Naive thymus-derived CD8-positive, alpha-beta T cell (primary cell): ENCODE measurements at places on chromosomes 2 and 18. TPM values are rescaled to one million over a fixed set of nuclear protein-coding genes. Genes with fewer than 3 reads are reported as not detected.
A peak's percentile ranks its signal among the peaks of the same experiment; 100 is the strongest.

- H3K36me3 ChIP-seq = no peaks in the 10 kb centered on the region
- no peaks in the 10 kb centered on the region for H3K4me1 ChIP-seq
- no peak overlapping the region for H3K27ac ChIP-seq
- H3K4me3 ChIP-seq = no peak overlapping the region
These were observed 75.4 kb downstream of the RAPGEF4 start for GRCh38 chr2:172811027-172811426.

DNA sequence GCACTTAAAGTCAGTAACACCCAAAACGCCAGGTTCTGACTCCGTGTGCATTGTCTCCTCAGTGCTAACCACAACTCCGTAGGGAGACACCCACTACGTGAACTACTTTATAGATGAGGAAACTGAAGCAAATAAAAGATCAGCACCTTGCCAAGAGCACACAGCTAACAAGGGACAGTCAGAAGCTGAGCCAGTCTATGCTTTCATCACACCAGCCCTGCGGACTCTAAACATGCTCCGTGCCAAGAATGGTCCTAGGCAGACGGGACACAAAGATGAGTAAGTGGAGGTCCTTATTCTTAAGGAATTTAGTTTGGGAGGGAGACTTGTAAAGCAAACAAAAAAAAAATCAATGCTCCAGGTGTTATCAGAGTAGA, 9.6 kb downstream of the MBOAT2 start:
- DNase-seq = no peak
- H3K36me3 ChIP-seq = no peaks in the 10 kb centered on the region
- H3K27me3 ChIP-seq = peaks cover 5% of the 10 kb centered on the region
- H3K4me3 ChIP-seq = no peak overlapping the region

DNA sequence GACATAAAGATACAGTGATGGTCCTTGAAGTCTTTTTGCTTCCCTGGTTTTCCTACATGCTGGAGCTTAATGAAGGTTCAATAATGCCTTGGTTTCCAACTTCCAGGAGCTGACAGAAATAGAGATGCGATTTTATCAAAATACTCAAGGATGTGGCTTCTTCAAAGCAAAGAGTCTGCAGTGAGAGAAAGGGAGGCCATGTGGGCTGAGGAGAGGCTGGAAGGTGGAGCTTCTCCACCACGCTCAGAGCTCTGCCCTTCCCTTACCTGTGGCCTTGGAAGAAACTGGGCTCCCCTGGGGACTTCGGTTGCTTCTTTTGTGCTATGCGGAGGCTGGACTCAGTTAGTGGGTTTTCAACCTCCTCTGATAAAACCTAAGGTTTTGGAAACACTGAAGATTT, 175.0 kb upstream of the APCDD1 start:
- DNase-seq = no peak
- H3K4me1 ChIP-seq = no peaks in the 10 kb centered on the region
- H3K4me3 ChIP-seq = no peak overlapping the region
- no peaks in the 10 kb centered on the region for H3K36me3 ChIP-seq

DNA sequence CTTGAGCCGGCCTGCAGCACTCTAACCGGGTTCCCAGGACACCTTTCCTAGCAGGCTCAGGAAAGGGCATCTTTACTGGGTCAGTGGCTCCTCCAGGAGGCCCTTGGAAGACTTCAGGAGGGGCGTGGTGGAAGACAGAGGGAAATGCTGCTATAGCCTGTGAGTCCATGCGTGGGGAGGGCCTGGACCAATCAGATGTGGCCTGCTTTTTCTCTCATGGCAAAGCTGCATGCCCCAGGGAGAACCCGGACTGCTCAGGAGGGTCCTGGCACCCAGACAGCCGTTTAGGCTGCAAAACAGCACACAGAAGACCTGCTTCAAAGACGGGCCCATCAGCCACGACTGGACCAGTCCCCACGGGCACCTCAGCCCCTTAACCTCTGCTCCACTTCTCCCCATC, 84.4 kb downstream of the EIPR1 start:
- H3K27me3 ChIP-seq = no peaks in the 10 kb centered on the region
- H3K4me3 ChIP-seq = no peak overlapping the region
- peaks cover 17% of the 10 kb centered on the region for H3K4me1 ChIP-seq
- DNase-seq = no peak
- no peak overlapping the region for H3K27ac ChIP-seq

DNA sequence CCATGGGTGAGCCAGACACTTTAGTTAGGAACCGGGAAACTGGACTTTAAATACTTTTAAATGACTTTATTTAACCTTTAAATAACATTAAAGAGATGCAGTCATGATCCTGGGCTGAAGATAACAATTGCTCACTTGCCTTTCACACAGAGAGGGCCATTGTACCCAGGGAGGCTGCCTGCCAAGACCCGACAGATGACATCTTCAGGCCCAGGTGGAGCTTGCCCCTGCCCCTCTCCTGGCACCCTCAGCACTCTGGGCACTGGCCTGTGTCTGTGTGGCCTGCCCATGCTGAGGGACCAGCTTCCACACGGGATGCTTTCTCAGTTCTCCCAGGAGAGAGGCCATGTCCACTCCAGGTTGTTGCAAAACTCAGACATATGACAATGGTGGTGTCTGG, 216.4 kb upstream of the MYT1L start:
- H3K36me3 ChIP-seq = peaks cover 4% of the 10 kb centered on the region
- no peak for DNase-seq
- no peak overlapping the region for H3K27ac ChIP-seq
- H3K4me3 ChIP-seq = no peak overlapping the region
- no peaks in the 10 kb centered on the region for H3K4me1 ChIP-seq
- no peaks in the 10 kb centered on the region for H3K27me3 ChIP-seq

DNA sequence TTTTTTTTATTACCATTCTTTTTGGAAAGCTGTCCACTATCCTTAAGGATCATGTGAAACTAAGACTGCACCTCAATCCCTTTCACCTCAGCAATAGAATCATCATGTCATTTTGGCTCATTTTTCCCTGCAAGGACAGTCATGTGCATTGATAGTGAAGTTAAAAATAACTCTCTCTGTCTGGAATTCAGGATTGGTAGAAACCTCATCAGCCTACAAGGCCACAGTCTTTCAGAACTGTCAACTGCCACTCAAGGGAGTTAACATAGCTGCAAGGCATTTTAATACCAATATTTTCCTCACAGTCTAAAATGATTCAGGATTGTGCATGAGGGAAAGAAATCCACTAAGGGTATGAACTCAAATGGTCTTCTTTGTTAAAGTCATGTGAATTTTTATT, 201.5 kb upstream of the KCNJ3 start:
- H3K27me3 ChIP-seq = peaks cover 1% of the 10 kb centered on the region
- DNase-seq = no peak
- peaks cover 4% of the 10 kb centered on the region for H3K36me3 ChIP-seq
- H3K27ac ChIP-seq = no peak overlapping the region

DNA sequence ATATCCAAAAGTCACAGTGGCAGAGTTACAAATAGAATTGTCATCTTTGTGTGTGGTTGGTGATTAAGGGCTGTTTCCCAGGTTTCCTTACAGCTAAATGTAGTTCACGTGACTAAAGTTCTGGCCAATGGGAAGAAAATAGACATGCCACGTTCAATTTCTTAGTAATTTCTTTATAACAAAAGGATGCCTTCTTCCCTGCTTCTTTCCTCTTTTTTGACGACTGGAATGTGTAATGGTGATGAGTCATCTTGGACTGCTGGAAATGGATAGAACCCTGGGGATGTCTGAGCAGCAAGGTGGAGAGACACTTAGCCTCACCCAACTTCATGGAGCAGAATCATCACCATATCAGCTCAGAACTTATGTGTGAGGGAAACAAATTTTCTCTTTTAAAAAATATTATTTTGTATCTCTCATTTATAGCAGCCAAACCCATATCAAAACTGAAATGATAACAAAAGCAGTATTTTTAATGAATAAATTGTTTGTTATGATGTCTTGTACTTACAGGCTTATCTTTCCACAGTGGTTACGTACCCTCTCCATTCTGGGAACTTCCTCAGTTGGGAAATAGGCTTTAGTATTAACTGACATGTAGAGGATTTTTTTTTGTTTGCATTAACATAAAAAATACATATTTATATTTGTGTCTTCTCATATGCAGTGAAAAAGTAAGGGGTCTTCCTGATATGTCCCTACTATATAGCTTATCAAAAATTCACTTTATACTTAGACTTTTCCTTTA, 91.1 kb upstream of the CDH2 start:
- DNase-seq = no peak
- no peaks in the 10 kb centered on the region for H3K36me3 ChIP-seq

DNA sequence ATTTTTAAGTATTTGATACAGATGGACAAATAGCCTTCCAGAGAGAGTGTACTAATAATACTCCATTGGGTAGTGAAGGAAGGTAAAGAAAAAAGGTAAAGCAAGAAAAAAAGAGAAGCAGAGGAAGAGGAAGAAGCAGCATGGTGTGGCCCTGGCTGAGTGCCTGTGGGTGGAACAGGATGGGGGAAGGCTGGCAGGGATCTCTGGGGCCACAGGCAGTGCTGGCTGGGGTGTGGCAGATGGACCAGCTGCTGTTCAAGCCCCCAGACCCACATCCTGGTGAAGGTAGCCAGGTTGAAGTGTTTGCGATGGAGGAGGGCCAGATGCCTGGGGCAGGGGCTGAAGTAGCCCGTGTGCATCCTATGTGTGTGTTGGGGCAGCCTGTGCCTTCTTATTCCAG, 79.0 kb downstream of the DYSF start:
- DNase-seq = no peak
- H3K27ac ChIP-seq = no peak overlapping the region
- H3K27me3 ChIP-seq = peaks cover 18% of the 10 kb centered on the region

DNA sequence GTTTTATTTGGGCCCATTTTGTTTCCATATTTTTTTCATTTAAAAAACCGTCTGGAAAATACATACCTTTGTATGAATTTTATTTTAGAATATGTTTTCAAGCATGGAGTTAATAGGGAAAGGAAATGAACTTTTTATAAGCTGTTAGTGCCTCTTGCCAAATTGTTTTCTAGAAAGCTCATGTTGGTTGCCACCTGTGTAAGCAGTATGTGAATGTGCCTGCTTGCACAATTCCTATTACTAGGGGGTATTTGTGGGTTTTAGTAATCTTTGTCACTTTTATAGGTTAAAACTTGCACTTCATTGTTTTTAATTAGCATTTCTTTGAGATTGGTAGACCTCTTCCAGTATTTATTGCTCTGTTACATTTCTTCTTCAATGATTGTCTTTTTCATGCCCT, 107.3 kb downstream of the TANC1 start:
- no peaks in the 10 kb centered on the region for H3K27me3 ChIP-seq
- H3K4me3 ChIP-seq = no peak overlapping the region
- no peaks in the 10 kb centered on the region for H3K36me3 ChIP-seq
- no peaks in the 10 kb centered on the region for H3K4me1 ChIP-seq
- DNase-seq = no peak

- H3K27me3 ChIP-seq = no peaks in the 10 kb centered on the region
- no peak overlapping the region for H3K27ac ChIP-seq
- H3K36me3 ChIP-seq = no peaks in the 10 kb centered on the region
These were observed 234.7 kb downstream of the PRKCE start for GRCh38 chr2:45886171-45886663.

DNA sequence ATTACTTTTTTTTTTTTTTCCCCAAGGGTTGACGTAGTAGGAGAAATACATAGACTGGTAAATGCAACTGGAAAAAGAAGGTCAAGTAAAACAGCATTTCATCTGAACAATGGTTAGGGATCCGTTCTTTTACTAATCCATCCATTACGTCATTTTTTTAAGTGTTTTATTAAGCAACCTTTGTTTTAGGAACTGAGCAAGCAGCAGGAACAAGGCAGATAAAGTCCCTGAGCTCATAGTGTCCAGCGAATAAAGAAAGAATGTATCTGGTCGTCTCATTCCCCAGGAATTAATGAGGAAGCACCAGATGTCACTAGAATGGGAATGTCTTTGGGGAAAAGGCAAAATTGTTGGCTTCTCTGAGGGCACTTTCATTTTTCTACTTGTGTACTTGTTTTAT, 842.4 kb downstream of the TDRD15 start:
- H3K36me3 ChIP-seq = no peaks in the 10 kb centered on the region
- H3K4me1 ChIP-seq = no peaks in the 10 kb centered on the region
- DNase-seq = no peak
- no peak overlapping the region for H3K4me3 ChIP-seq
- no peaks in the 10 kb centered on the region for H3K27me3 ChIP-seq
- H3K27ac ChIP-seq = no peak overlapping the region

DNA sequence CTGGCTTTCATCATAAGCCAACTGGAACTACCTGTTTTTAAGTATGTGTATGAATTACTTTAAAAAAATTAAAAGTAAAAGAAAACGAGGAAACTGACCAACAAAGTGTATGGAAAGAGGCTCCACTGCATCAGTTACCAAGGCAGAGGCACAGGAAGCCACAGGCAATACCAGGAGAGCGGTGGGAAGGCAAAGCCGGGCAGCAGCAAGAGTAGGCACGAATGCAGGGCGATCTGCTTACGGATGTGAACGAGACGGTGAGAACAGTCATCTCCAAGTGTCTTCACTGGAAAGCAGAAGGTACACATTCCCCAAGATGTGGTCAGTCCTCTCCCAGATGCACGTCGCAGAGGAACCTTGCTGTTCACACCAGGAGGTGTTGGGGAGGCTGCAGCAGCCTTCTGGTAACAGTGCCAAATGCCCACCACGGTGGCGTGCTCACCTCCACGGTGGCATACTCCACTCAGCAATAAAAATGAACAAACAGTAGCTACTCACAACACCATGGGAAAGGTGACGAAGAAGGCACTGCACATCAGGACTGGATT, 43.1 kb downstream of the HS6ST1 start:
- H3K4me3 ChIP-seq = no peak overlapping the region
- no peak for DNase-seq
- no peak overlapping the region for H3K27ac ChIP-seq
- H3K27me3 ChIP-seq = no peaks in the 10 kb centered on the region
- H3K4me1 ChIP-seq = peaks cover 10% of the 10 kb centered on the region

- DNase-seq = no peak
- H3K4me3 ChIP-seq = no peak overlapping the region
- H3K4me1 ChIP-seq = peaks cover 66% of the 10 kb centered on the region
- peaks cover 14% of the 10 kb centered on the region for H3K27me3 ChIP-seq
- no peaks in the 10 kb centered on the region for H3K36me3 ChIP-seq
These were observed 135.9 kb upstream of the ID2 start for GRCh38 chr2:8545695-8546611.

DNA sequence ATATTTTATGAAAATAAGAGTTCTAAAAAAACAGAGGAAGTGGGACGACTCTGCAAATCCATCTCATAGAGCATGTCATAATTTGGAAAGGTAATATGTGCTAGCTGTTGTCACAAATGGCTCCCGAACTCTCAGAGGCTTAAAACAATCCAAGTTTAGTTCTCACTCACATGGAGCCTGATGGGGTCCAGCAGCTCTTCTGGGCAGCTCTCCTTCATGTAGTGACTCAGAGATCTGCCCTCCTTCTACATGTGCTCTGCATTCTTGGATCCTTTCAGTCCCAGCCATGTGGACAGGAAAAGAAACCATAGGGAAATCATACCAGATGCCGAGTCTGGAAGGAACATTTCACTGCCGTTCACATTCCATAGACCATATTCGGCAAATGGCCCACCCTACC, 180.1 kb upstream of the APCDD1 start:
- H3K27ac ChIP-seq = no peak overlapping the region
- no peak for DNase-seq
- no peaks in the 10 kb centered on the region for H3K27me3 ChIP-seq
- no peak overlapping the region for H3K4me3 ChIP-seq
- H3K36me3 ChIP-seq = no peaks in the 10 kb centered on the region

GRCh38 chr2:8628179-8628865, 53.5 kb upstream of the ID2 start:
- peaks cover 9% of the 10 kb centered on the region for H3K4me1 ChIP-seq
- H3K36me3 ChIP-seq = no peaks in the 10 kb centered on the region
- DNase-seq = peak; percentile 50
- no peak overlapping the region for H3K4me3 ChIP-seq
- no peaks in the 10 kb centered on the region for H3K27me3 ChIP-seq
- H3K27ac ChIP-seq = no peak overlapping the region

The SPDYA gene
- not detected for polyA plus RNA-seq

The PLB1 gene
- 0.34 TPM for polyA plus RNA-seq

The CD226 gene
- 13.0 TPM for polyA plus RNA-seq

The COL6A3 gene
- 2.0 TPM for polyA plus RNA-seq

The ASAP2 gene
- not detected for polyA plus RNA-seq
